Frontal cortex (tissue), 4 donors: ENCODE measurements at places on chromosomes 2 and 18.

GRCh38 chr2:65021709-65022108, 32.5 kb downstream of the SLC1A4 start:
- no peak for DNase-seq

- DNase-seq: no peak
Observed at GRCh38 chr2:175439416-175439815, 257.9 kb upstream of the ATP5MC3 start.

DNA sequence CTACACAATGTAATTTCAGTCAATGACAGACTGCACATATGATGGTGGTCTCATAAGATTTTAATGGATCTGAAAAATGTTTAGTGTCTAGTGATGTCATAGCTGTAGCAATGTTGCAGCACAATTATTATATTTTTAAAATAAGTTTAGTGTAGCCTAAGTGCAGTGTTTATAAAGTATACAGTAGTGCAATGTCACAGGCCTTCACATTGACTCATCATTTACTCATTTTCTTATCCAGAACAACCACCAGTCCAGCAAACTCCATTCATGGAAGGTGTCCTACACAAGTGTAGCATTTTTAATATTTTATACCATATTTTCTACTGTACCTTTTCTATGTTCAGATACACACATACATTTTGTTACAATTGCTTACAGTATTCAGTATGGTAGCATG, 663.1 kb downstream of the ERBB4 start:
- DNase-seq: no peak

- no peak for DNase-seq
Observed at GRCh38 chr18:48843162-48843561, 107.6 kb downstream of the SMAD7 start.

- DNase-seq: no peak
Observed at GRCh38 chr2:105757433-105757832, 12.7 kb downstream of the NCK2 start.

DNA sequence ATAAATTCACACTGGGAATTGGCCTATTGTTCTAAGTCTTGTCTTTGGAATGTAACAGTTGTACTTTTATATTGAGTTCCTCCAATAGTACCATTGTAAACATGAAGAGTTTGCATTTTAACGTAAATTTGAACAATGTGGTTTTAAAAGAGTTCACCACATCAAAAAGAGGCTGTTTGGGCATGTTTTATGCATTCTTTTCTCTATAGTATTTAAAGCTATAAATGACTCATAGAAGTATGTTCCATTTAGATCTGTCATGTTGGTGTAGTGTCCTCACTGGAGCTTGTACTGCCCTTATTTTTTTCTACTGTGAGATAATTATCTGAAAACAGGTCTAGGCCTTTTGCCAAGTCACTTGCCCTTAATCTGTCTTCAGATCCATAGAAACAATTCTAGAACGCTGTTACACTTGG, 141.9 kb downstream of the RHBDD1 start:
- no peak for DNase-seq
